Camera-type eye (tissue), 1 donor: ENCODE measurements at places on chromosomes 5 and 9. TPM values are rescaled to one million over a fixed set of nuclear protein-coding genes. Genes with fewer than 3 reads are reported as not detected.

The NMUR2 gene
- total RNA-seq = 0.22 TPM

The CDO1 gene
- 64.5 TPM for total RNA-seq

The SLC6A7 gene
- total RNA-seq = 0.11 TPM

The SLC45A2 gene
- 6.4 TPM for total RNA-seq

The SNCAIP gene
- 25.5 TPM for total RNA-seq

The PKD2L2 gene
- total RNA-seq = not detected

The RNF208 gene
- 2.7 TPM for total RNA-seq

The MEGF9 gene
- 64.2 TPM for total RNA-seq

The BTNL3 gene
- not detected for total RNA-seq

The GFI1B gene
- total RNA-seq = 1.4 TPM

The TRAF1 gene
- 6.2 TPM for total RNA-seq

The ATP6V1G1 gene
- total RNA-seq = 250 TPM

The TEX48 gene
- total RNA-seq = not detected

The NTRK2 gene
- 70.8 TPM for total RNA-seq

The ZFP37 gene
- total RNA-seq = 22.7 TPM

The SLC25A2 gene
- not detected for total RNA-seq
